ENCODE measurements at places on chromosomes 1 and 21.

GRCh38 chr1:173332026-173332425 is 124.9 kb upstream of the TNFSF4 start:
- DNase-seq = no peak

DNA sequence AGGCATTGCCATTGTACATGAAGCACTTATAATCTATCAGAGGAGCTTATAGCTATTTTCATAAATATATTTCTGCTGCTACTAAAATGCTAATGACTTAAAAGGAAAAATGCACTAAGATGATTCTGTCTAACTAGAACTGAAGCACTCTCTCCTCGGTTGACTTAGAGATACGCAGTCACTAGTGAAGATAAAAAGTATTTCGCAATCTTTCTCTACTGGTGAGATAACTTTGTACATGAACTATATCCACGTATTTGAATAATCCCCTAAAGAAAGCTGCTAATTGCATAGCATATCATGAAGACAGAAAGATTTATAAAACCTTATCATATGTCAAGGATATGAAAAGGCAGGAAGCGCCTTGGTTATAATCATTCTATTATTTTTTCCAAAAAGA is 658.1 kb upstream of the PRMT6 start:
- DNase-seq = no peak

- no peak for DNase-seq
Observed at GRCh38 chr1:184734980-184735379, 19.7 kb downstream of the EDEM3 start.

DNA sequence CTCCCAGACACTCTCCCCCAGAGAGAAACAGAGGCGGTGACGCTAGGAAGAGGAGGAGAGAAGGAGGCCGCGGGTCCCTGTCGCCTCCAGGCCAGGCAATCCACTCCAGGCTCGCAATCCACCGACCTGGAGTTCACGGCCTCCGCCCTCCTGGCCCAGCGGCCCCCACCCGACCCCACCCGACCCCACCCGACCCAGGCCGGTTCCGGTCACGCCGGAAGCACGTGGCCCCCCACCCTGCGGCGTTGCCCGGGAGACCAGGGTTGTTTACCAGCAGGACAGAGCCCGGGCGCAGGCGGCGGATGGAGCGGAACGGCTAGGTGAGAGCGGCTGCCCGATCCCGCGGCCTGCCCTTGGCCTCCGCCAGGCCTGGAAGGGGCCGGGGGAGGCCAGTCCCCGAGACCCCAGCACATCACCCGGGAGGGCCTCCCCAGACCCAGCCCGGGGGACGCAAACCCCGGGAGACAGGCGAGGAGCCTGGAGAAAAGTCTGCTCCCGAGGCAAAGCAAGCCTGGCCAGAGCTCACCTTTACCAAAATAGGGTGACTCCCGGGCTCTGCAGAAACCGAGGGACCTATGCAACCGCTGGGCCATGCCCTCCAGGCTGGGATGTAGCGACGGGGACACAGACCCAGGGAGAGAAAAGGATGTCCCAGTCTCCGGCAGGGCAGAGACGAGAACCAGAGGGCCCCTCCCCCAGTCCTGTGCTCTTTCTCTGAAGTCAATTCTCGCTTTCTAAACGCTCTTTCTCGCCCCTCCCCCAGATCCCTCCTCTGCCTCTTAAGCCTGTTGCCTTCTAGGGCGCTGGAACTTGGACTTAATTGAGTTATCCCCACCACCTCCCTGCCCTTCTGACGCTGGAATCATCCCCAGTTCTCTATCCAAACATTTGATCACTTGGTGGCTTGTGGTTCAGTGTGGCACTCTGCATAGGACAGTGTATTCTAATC is at the start of the genes PLA2G2C and UBXN10:
Gene PLA2G2C (minus strand): TSS at position 685 of the 949 bp plus-strand sequence. CDS start 9,155 bp downstream, outside the sequence.
Gene UBXN10 (plus strand): TSS at position 263 of the 949 bp plus-strand sequence. CDS start 4,466 bp downstream, outside the sequence.
- DNase-seq = peak; percentile 78

GRCh38 chr1:81113688-81114087 is 687.0 kb upstream of the ADGRL2 start:
- no peak for DNase-seq

DNA sequence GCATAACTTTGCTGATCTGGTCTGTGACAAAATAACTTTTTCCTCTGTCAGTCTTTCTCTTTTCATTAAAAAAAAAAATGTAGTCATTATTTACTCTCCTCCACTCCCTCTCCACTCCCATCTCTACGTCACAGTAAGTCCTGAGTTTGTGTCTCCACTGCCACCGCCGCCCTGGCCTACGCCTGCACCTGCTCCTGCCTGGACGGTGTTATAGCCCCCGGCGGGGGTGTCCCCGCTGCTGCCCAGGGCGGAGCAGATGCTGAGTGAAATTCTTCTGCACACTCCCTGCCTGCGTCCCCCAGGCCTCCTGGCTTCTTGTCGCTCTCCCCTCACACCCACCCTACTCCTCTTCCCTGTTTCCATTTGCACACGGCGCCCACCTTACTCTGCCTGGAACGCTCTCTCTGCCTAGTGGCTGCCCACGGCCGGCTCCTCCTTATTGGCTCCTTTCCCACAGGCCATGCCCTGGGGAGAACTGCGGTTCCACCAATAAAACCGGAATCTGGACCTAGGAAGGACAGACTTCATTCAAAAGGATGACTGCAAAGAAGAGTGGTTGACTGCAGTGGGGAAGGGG is 55.2 kb upstream of the C1orf174 start:
- no peak for DNase-seq

GRCh38 chr1:21898326-21899200 is 38.5 kb downstream of the HSPG2 start:
- DNase-seq = no peak

DNA sequence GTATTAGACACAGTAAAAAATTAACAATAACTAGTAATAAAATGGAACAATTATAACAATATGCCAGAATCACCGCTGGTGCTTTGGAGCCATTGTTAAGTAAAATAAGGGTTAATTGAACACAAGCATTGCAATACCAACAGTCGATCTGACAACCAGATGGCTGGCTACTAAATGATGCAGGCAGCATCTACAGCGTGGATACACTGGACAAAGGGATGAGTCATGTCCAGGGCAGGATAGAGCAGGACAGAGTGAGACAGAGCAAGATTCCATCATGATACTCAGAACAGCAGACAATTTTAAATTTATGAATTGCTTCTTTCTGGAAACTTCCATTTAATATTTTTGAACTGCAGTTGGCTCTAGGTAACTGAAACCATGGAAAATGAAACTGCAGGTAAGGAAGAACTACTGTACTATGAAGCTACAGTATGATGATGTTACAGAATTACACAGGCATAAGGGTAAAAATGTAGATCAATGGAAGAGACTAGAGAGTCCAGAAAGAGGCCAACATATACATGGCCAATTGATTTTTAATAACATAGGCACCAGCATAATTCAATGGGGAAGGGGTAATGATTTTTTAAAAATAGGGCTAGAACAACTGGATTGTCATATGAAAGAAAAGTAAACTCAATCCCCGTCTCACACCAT is 168.7 kb downstream of the RRAGC start:
- no peak for DNase-seq

DNA sequence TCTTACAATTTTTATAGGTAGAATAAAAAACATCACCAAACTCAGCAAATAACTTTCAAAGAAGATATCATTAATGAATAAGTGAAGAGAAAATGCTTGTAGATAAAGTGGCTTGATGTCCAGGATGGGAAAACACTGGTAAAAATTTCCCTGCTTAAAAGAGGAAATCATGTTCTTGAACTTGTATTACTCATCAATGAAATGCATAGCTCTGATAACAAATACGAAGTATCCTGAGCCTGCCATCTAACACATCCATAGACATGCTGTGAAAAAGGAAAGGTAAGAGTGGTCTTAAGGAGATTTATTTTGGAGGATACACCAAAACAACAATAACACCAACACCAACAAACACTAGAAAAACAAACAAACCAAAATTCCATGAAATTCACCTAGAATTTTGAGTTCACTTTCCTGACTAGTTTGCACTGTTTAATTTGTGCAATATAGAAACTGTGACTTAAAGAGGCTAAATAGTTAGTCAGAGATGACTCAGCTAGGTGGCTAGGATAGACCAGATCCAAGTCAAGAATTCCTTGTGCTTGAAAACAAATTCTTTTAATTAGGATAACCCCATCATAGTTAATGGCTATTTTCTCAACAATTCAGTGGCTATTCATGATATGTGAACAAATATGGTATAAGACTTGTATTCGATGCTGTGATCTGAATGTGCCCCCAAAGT is 179.8 kb upstream of the KCNK2 start:
- DNase-seq = no peak

DNA sequence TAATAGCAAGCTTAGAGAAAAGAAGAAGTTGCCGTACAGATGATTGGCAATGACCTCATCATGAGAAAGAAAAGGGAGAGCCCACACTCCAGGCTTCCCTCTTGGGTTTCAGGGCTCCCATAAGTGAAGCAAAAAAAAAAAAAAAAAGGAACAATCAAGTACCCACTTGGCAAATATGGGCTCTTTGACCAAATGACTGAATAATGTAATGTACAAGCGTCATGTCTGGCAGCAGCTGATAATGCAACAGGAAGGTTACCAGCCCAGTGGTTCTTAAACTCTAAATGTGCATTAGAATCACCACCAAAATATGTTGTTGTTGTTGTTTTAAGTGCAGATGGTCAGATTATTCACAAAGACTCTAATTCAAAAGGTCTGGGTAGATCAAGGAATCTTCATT is 13.5 kb downstream of the TNFSF4 start:
- DNase-seq = peak; percentile 27

GRCh38 chr1:47754221-47754620 is 243.0 kb downstream of the TRABD2B start:
- no peak for DNase-seq

DNA sequence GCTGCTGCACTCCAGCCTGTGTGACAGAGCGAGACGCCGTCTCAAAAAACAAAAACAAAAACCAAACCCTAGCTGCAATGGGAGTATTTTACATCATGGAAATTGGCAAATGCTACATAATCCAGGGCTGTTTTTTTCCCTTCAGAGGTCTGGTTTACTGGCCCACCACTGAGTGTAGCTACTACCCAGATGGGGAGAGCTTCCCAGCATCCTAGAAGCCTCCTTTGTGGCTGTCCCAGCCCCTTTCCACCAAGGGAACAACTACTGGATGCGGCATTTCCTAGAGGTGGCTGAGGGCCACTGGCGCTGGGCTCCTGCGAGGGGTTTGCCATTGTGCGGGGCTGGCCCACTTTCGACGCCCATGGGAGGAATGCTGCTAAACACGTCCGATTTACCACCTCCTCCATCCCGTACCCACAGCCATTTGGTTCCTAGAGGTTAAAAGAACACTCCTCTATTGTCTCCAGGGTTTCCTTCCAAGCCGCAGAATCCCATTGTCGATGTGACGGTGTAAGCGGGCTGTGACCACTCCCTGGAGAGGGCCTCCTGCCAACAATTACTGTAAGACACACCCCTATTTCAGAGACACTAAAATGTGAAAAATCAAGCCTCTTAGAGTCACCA is 55.4 kb downstream of the RUNX3 start:
- DNase-seq = no peak

DNA sequence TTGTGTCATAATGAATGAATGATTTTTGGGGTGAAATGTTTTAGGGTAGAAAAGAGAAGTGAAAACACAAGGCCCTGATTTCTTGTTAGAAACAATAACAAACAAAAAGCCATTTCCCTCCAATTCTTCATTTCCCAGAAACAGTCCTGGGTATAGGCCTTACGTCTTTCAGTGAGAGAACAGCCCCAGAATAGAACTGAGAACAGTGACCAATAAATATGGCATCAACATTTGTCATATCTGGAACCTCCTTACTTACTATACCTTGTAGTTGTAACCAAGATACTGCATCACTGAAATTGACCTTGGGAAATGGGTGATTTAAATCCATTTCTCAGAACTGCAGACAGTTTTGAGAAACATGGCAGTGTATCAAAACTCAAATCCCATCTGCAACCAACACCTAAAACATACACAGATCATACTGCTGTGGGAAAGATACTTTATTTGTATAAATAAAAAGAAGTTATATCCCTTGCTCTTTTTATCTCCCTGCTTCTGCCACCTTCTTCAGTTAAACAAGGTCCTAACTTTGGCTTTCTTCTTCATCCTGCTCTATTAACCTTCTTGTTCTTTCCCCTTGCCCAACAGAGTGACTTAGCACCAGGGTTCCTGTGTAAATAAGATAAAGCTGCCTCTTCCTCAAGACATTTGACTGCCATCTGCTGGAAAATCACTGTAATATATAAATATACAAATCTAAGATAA is 19.5 kb downstream of the XKR8 start:
- DNase-seq = no peak

- no peak for DNase-seq
Observed at GRCh38 chr1:89822999-89823628, 2.3 kb downstream of the LRRC8D start.

GRCh38 chr21:35359076-35359475 is 310.0 kb upstream of the RUNX1 start:
- DNase-seq = no peak

DNA sequence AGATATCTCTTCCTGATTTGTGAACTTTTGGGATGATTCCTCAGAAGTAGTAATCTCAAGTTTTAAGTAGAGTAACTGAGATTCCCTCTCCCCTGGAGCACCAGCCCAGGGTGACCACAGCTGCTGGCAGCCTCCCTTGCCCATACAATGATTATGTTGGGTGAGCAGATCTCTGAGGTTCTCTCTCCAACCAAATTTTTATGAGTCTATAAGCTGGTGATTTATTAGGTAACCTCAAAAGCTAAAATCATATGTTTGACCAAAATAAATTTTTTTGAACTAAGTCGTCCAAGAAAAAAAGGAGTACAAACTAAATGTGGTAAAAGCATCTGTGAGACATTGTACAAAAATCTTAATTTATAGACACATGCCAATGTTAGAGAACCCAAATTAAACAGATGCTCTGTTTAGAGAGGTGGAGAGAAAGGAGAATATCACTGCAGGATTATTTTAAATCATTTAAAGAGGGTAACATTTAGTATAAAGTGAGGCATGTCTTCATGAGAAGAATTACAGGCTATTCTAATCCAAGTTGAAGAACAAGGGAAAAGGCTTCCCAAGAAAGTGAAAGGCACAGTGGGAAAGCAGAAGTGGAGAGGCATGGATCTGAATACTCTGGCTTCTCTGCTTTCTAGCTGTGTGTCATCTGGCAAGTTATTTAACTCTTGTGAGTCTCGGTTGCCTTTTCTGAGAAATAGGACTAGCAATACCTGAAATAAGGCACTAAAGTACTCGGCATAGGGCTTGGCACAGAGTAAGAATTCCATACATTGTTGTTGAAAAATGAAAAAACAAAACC is 2.5 kb downstream of the AKNAD1 start:
- no peak for DNase-seq

DNA sequence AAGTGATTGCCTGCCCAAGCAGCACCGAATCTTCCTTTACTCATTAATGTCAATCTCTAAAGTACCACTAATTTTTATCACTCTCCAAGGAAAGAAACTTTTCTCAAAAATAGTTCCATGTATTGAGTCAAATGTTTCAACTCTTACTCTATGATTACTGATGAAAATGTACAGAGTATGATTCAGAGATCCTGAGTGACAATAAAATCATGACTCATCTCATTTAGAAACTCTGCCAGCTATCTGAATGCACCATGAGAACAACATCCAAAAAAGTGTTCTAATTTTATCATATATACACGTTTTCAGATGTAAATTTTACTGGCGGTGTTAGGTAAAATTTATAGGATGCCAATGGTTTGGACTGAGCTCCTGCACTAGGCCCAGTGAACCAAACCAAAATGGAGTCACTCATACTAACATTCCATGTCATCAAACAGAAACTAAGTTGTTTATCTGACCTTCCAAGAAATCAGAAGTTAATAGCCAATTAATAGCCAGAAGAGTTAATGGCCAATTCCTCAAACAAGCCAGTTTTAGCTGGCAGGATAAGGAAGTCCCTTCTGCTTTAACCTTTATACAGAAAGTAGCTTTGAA is 22.6 kb downstream of the PLPPR5 start:
- DNase-seq = no peak

GRCh38 chr1:67190942-67191341 is 24.7 kb downstream of the IL23R start:
- DNase-seq = no peak

- DNase-seq = no peak
Observed at GRCh38 chr1:74835051-74835450, 102.1 kb downstream of the TYW3 start.
